ENCODE measurements at places on chromosomes 7 and 10.
A peak's percentile ranks its signal among the peaks of the same experiment; 100 is the strongest.

- DNase-seq, result no peak
These were observed 28.5 kb downstream of the CELF2 start for GRCh38 chr10:11045995-11046775.

- no peak for DNase-seq
These were observed 110.1 kb upstream of the RHEB start for GRCh38 chr7:151629713-151630272.

DNA sequence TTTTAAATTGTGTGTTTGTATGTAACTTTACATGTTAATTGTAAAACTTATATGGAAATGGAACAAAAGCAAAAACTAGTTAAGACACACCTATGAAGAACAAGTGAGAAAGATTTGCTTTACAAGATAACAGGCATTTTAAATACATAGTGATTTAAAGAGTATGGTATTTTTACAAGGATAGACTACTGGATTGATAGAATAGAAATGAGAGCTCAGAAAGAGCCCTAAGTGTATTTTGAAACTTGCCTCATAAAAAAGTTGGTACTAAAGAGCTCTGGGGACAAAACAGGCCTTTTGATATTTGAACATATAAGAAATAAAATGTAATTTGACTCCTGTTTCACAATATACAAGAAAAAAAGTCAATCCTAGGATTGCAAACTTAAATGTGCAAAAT is 928.4 kb downstream of the REEP3 start:
- no peak for DNase-seq

- DNase-seq, result no peak
These were observed 33.6 kb downstream of the IQCE start for GRCh38 chr7:2592375-2592865.

DNA sequence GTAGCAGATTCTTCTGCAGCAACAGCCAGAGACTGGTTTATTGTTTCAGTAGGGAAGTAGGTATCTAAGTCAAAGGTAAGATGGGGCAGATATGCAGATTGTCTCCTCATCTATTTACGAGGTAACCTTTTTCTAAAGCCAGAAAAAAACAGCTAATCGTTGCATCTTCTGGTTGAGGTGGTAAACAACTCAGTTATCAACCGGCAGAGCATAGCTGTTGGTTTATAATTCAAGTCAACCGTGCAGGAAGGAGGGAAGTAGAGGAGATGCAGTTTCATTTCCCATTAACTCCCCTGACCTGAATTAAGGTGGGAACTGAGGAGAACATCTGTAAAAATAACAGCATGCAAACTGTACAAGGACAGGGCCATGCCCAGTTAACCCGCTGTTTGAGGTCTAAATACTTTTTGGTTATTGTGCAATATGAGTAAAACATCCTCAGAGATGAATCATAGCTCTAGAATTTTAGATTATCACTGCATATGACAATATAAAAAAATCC is 156.5 kb upstream of the ITGB1 start:
- DNase-seq, result peak; percentile 57

DNA sequence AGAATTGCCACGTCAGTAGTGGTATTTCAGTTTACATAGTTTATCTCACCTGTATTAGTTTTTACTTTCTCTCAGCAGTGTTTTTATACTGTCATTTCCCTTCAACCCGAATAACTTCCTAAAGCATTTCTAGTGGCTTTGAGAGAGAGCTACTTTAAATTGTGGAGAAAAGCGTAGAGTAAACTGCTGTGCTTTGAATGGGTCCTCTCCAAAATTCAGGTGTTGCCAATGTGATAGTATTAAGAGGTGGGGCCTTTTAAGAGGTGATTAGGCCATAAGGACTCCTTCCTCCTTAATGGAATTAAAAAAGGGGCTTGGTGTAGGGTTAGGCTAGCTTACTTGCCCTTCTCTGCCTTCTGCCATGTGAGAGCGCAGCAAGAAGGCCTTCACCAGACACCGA is 98.4 kb downstream of the LCOR start:
- no peak for DNase-seq

DNA sequence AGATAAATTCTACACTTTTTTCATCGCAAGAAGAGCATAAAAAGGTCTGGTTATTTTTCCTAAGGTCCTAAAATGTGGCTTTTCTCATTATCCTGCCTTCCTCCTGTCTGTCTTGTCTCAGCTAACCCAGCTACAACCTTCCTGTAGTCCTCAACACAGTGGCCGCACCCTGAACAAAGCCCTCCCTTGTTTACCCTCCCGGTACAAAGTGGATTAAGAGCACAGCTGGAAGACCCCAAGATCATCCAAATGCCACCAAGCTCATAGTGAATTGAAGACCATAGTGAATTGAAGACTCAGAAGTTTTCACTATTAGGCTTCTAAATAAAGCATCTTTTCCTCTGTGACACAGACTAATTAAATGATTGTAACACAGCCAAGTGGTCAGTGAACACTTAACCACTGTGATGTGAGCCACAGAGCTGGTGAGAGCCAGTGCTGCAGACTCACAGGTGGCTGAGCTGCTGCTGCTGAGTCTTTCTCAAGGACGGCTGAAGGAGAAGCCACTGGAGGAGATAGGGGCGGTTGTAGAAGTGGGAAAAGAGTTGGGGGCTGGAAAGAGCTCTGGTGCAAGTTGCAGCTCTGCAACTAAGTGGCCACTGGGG is 123.6 kb downstream of the ATXN7L1 start:
- no peak for DNase-seq

- no peak for DNase-seq
These were observed 242.6 kb downstream of the GLRX3 start for GRCh38 chr10:130378556-130379400.

DNA sequence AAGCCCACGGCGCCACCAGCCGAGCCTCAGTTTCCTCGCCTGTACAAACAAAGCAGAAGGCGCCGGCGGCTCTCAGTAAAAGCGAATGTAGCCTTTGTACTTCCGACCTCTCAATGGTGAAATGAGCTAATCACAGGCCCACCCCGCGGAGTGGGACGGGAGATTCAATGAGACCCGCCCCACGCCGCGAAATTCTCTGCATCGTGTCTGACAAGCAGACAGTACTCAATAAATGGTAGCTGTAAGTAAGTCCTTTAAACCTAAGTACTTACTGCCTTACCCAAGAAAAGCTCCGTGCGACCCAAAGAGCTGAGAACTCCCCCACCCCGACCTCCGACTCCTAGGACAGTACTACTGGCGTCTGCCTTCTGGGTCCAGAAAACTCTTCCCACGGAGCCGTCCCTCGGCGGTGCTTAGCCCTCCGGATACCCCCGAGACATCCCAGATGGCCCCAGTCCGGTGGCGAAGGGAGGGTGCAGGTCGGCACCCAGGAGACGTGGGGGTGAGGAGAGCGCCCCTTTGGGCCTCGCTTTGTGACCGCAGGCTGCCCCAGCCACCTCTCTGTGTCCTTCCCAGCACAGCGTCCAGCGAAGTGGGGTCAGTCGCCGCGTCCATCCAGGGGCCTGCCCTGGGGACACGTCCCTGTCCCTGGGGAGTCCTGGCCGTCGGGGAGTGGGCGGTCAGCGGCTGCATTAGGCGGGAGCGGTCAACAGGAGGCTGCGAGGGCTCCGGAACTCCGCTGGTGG is 972 bp upstream of the CXCL12 start:
- DNase-seq, result no peak

DNA sequence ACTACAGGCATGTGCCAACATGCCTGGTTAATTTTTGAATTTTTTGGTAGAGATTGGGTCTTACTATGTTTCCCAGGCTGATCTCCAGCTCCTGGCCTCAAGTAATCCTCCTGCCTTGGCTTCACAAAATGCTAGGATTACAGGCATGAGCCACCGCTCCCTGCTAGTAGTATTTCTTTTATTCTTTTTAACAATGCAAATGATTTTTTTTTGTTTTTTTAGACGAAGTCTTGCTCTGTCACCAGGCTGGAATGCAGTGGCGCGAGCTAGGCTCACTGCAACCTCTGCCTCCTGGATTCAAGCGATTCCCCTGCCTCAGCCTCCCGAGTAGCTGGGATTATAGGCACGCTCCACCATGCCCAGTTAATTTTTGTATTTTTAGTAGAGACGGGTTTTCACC is 58.1 kb downstream of the SVIL start:
- no peak for DNase-seq

GRCh38 chr7:2437537-2438148 is 34.2 kb downstream of the CHST12 start:
- DNase-seq, result no peak

All from germinal center (tissue), 1 donor.